ENCODE measurements at places on chromosomes 11 and 22. TPM values are rescaled to one million over a fixed set of nuclear protein-coding genes. Genes with fewer than 3 reads are reported as not detected.

The LMO1 gene
- total RNA-seq: 0.20 TPM

The TSKU gene
- total RNA-seq: 16.9 TPM

The JAM3 gene
- 52.6 TPM for total RNA-seq

The SULT4A1 gene
- not detected for total RNA-seq
